GM12865 (cell line): ENCODE measurements at places on chromosomes 13 and 19.

DNA sequence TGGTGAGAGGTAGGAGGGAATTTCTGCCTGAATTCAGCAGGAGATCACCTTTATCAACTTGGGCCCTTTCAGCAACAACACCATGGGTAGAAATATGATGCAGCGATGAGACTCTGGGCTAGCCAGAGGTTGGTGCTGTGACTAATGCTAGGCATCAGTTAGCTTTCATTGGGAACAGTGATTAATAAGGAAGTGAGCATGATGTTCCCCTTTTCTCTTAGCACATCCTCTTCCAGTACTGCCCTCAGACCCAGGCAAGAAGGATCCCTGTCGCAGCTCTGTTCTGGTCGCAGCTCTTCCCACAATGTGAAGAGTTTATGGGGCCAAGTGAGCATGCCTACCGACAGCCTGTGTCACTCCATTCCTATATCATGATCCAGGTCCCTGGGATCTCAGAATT lies 100.5 kb downstream of the FLT1 start:
- DNase-seq: no peak

DNA sequence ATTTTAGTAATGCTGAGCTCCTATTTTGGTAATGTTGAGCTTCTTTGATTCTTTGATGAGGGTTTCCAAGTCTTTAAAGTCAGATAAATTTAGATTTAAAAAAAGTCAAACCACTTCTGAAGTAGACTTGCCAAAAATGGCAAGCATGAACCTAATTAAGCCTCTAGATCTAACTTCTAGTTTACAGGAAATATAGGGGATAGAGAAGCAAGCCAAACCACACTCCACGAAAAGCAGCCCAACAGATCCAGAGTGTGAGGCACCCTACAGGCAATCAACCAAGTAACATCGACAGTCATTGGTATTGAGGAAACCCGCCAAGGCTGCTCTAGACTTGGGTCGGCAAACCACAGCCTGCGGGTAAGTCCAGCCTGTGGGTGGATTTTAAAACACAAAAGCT lies 3.7 kb downstream of the GGACT start:
- DNase-seq: no peak

GRCh38 chr13:50152655-50153309 lies 137.5 kb downstream of the KCNRG start:
- peak; percentile 42 for DNase-seq

- DNase-seq: no peak
Measured at GRCh38 chr13:29021717-29022116, 201.6 kb downstream of the MTUS2 start.

DNA sequence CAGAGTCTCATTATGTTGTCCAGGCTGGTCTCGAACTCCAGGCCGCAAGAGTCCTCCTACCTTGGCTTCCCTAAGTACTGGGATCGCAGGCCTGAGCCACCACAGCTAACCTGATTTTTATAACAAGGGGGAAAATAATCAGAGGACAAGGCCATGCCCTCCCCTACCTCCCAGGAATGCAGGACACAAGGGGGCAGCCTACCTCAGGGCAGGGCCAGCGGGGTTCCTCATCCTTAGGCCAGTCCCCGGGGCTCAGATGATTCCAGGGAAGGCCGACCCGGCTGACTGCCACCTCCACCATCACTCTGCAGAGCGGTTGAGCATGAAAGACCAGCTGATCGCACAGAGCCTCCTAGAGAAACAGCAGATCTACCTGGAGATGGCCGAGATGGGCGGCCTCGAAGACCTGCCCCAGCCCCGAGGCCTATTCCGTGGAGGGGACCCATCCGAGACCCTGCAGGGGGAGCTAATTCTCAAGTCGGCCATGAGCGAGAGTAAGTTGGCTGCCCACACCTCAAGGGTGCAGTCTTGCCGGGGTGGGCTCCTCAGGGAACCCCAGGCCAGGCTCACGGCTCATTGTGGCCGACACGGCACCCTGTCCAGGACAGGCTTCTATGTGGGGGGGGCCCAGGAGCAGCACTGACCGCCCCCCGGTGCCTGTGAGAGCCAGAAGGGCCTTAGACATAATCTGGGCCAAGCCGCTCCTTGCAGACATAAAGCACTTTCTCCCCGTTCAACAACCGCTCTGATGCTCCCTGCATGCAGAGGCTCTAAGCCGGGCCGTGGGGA lies 26.8 kb downstream of the PEX11G start:
- no peak for DNase-seq

DNA sequence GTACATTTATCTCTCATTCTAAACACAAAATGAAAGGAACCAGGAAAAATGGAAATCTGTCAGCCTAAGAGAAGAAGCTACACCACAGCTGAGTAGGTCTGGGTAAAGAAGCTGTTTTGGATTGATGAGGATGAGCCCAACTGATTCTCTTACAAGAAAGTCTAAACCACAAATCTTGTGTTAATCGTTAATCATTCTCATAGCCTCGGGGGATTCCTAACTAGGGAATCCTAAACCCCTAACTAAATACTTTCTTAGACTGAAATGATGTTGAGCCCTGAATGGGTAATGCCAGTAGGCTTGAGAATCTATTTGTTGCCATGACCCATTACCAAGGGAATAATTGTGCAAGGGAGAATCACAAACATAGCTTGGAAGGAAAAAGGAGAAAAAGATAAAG lies 327.5 kb upstream of the SPRY2 start:
- no peak for DNase-seq

DNA sequence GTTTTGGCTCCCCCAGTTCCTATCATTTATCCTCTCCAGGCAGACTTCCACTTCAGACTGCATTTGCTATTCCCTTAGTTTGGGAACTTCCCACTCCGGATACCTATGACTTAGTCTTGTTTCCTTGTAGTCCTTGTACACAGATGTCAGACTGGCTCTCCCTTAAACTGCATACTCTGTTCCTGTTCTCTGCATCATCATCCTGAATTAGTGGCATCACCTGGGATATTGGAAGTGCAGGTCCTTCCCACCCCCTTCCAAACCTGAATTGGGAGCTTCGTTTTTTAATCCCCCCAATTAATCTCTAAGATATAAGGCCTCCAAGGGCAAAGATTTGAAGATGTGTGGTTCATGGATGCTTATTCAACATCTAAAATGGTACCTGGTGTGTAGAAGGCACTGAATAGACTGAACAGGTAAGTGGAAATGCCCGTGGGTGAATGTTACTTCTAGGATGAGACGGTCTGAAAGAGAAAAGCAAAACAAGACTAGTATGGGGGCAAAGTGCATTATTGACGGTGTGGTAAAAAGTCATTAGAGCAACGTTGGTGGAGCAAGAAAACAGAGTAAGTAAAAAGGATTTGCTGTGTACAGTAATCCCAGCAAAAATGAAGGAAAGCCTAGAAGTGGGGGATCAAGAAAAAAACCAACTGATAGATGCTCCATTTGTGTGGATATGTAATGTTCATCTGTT lies 9.6 kb downstream of the MIR17HG start:
- peak; percentile 16 for DNase-seq

DNA sequence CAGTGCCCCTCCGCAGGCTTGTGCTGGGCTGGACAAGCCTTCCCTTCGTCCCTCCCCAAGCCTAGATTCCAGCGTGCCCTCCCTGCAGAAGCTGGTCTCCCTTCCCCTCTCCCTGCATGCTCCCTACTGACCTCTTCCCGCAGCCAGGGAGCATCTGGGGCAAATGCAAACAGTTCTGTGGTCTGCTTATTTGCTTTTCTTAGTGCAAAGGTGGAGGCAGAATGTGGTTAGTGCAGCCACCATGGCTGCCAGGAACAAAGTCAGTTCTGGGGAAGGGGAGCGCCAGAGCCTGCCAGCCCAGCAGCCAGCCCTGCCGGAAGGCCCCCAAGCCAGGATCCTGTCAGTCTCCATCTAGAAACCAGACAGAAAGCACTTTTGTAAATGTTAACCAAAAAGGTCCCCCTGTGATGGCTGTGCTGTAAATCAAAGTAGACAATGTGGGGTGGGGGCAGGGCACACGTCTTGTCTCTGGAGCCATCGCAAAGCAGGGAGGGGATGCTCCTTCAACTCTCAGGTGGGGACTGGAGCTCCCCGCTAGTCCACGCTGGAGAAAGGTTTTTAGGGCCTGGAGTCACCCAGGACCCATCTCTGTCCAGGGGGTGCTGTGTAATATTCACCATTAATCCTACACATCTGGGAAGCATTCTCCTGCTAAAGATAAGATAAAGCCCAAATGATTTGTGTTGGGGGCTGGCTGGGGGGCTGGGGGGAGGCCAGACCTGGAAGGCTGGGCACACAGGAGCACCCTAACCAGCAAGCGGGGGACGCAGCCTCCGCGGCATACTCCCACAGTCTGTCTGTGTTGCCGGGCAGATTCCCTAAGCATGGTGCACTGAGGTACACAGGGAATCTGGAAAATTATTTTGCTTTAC lies 30.9 kb downstream of the SERP2 start:
- no peak for DNase-seq

- DNase-seq: no peak
Measured at GRCh38 chr19:33698576-33699435, 77.1 kb downstream of the CHST8 start.
